ENCODE measurements at places on chromosomes 7 and 10.

GRCh38 chr10:49649294-49649693 lies 30.2 kb upstream of the C10orf53 start:
- DNase-seq: peak; percentile 24

DNA sequence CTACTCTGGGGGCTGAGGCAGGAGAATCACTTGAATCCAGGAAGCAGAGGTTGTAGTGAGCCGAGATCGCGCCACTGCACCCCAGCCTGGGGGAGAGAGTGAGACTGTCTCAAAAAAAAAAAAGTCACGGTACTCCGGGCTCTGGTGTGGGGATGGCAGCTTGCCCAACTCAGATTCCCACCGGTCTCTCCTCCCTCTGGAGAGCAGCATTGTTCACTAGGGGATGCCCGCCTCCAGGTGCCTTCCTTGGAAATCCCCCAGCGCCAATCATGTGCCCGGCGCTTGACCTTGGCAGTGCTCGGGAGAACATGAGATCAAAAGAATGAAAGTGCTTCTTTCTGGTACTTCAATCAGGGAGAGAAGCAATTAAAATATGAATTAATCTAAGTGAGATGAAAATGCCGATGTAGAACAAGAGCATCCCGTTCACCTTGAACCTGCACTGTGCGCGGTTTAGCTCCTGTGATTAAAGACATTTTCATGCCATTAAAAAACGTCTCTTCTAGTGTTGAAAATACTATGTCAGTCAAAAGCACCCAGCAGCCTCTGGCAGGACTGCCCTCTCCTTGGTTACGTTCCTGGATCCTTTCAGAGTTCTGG lies 1127.3 kb upstream of the AUTS2 start:
- no peak for DNase-seq

DNA sequence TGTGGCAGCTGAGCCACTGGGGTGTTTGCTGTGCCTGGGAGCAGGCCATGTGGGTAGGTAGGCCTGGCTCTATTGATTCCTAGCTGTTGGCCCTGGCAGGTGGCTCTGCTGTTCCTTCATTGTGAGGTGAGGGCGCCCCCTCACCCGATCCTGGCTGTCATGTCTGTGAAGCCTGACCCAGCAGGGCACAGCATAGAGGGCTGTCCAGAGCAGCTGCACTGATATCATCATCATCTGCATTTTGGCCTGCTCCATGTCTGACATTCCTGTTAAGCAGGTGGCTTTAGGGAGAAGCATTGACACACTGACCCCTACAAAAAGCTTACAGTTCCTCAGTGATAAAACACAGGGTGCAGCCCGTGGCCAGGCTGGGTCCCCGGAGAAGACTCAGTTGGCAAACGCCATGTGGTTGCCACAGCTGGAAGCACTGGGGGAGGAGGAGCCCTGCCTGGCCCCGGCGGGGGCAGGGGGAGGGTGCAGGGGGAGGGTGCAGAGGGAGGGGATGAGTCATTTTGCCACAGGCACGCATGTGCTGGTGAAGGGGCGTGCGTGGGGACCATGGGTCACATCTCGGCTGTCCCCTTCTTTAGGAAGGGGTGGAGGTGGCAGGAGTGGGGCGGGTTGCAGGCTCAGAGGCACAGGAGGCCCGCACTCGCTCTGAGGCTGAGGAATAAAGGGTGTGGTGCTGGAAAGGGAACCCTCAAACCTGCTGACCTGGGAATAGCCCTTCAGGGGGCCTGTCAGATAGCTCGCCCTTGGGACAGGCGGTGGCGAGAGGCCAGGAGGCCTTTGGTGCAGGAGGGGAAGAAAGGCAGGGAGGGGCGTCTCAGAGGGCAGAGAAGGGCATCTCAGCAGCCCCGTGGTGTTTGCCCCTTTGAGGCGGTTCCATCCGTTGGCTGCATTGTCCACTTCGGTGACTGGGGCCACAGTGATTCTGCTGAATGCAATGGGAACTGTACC lies 31.6 kb downstream of the IKZF1 start:
- no peak for DNase-seq

DNA sequence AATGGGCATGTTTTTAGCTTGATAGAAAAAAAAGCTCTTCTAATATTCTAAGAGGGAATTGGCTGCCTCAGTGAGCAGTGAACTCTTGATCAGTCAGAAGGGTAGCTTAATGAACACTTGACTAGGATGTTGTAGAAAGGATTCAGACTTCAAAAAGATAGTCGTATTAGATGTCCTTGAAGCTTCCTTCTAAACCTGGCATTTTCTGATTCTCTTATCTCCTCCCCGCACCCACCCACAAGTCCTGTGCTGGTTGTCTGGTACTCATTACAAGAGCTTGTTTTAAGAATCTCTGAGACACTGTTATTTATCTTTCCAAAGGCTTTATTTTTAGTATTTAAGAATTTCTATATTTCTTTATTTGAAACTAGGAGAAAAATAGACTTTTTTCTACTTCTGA lies 7.4 kb upstream of the SMIM30 start:
- no peak for DNase-seq

- no peak for DNase-seq
These were observed 45.7 kb downstream of the POLR3A start for GRCh38 chr10:77983384-77984341.

DNA sequence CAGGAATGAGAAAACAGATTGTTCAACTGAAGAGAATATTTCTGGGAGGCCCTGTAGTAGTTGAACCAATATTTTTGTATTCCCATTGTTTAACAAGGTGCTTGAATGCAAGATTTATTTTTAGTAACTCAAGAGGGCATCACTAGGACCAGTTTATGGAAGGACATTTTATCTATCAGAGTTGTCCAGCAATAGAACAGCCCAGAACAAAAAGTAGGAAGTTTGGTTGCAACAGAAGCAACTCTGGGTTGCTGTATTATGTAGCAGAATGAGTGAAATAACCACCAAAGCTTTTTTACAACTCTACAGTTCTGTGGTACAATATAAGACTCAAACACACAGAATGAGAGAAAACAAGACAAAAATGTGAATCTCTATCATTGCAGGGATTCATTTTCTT lies 34.7 kb downstream of the CPED1 start:
- DNase-seq: no peak

DNA sequence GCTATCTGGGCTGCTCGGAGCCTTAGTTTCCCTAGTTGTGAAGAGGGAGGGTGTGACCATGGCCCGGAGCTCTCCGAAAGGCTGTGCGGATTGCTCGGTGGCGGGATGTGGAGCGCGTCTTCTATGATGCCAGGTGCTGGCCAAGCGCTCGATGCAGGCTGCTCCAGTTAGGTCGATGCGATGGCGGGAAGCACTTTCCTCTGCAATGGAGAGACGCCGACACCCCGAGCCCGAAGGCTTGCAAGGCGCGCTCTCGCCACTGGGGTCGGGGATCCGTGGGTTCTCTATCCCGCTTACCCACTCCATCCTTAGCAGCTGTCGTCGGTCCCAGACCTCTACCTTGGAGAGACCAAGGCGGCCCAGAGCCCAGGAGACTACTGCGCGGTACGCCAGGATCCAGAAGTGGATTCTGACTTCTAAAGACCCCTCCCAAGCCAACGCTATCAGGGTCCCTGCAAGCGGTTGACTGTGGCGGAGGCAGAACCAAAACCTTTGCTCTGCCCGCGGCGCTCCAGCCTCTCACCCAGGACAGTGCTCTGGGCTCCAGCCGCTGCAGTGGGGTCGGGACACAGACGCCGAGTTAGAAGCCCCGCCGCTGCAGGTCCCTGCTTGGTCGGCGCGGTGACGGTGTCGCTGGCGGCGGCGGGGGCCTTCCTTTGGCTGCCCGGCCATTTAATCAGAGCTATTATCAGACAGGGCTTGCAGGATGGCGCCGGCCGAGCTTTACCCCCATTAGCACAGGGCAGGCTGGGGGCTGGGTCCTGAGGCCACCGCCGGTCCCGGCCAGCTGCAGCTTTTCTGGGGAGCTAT lies 7.8 kb upstream of the TBX20 start:
- no peak for DNase-seq
